ENCODE measurements at places on chromosomes 4 and X.
A peak's percentile ranks its signal among the peaks of the same experiment; 100 is the strongest.

DNA sequence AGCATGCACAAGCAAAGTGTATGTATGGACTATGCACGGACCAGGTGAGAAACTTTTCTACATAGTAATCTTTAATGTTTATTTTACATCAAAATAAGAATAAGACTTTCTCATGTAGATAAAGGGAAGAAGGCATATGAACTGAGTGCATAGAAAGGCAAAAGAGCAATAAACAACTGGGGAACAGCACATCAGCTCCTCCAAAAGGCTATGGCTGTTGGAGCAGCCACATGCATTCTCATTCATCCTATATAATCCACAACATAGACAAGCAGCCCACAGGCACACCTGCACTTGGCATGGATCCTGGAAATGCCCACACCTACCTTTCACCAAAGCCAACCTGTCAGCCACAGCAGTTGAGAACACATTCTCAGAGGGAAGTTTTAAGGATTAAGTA is 586.9 kb upstream of the INTU start:
- DNase-seq = no peak

- DNase-seq = no peak
Measured at GRCh38 chrX:67596839-67597790, 53.3 kb downstream of the AR start.

GRCh38 chrX:72735561-72735960 is 21.5 kb upstream of the PHKA1 start:
- no peak for DNase-seq

- no peak for DNase-seq
Measured at GRCh38 chr4:53937918-53938317, 126.5 kb downstream of the CHIC2 start.

DNA sequence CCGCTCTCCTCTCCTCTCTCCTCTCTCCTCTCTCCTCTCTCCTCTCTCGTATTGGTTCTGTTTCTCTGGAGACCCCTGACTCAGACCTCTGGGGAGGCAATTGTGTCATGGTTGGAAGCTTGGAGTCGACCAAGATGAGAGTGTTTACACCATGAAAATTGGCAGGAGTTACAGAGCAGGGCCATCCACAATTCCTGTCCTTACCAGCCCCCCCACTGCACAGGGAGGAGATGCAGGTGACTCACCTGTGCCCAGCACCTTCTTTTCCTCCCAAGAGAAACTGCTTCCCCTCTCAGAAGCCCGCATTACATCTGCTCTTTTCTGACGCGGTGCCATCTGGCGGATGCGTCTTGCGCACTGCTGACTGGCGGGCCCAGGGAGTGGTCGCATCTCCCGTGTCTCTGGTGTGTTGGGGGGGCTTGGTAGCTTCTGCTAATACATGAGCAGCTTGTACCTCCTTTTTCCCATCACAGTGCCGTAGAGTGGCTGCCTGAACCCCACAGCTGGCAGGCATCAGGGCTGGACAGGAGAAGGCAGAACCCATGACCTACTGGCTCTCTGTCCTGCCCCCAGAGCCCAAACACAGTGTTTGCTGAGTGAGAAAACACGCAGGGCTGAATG is 31.4 kb upstream of the GPR78 start:
- DNase-seq = peak; percentile 18

GRCh38 chr4:24777536-24778463 is 17.6 kb upstream of the SOD3 start:
- no peak for DNase-seq

GRCh38 chr4:142353149-142353738 is 492.9 kb downstream of the INPP4B start:
- peak; percentile 8 for DNase-seq

DNA sequence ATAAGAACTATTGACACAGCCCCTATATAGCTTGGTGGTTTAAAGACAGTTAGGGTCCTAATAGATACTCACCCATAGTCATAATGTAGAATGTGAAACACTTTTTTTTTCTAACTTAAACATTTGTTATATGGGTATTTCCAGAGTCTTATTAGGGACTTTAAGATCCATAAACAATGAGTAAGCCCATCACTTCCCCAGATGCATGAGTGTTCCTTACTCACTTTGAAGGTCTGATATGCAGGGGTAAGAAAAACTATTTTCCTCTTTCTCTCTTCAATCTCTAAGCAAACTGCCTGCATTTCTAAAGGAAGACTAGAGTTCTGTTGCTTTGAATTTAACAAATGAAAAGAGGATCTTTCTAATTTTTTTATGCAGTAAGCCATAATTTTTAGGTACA is 443.6 kb upstream of the PITX2 start:
- DNase-seq = no peak

GRCh38 chr4:17723648-17724047 is 57.8 kb downstream of the FAM184B start:
- no peak for DNase-seq

DNA sequence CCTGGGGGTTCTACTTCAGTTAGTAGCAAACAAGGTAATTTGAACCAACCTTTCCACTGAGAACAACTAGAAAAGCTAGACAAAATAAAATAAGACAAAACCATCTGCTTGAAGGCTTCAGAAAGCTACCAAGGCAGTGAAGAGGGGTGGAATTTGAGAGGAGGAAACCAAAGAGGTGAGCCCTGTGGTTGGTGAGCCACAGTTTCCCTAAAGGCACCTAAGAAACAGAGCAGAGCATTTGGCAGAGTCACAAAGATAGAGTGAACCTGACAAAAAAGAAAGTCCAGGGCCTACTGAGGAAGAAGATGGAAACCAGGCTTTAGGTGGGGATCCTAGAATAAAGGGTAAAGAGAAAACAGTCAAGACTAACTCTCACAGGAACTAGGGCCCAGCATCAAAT is 44.3 kb downstream of the CHST7 start:
- DNase-seq = no peak

- DNase-seq = no peak
Measured at GRCh38 chr4:128354205-128354821, 66.7 kb upstream of the PGRMC2 start.

- no peak for DNase-seq
Measured at GRCh38 chr4:105807496-105807895, 87.8 kb upstream of the NPNT start.

DNA sequence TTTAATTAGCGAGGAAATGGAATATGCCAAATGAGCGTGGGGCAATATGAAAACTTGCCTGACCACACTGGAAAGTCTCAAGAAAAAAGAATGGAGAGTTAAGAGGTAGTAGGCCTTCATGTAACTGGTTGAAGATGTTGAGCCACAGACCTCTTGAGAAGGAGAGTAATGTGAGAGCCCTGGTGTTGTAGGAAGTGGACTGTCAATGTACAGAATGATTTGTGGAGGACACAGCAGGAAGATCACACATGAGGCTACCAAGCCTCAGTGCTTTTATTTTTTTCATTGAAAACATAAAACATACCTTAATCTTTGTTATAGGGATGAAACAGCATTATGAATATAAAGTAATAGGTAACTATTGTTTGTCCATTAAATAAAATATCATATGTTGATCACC is 331.6 kb downstream of the UNC5C start:
- no peak for DNase-seq

- DNase-seq = no peak
Measured at GRCh38 chr4:173591760-173592159, 61.7 kb upstream of the HAND2 start.

- no peak for DNase-seq
Measured at GRCh38 chrX:123665197-123665596, 67.7 kb downstream of the THOC2 start.

DNA sequence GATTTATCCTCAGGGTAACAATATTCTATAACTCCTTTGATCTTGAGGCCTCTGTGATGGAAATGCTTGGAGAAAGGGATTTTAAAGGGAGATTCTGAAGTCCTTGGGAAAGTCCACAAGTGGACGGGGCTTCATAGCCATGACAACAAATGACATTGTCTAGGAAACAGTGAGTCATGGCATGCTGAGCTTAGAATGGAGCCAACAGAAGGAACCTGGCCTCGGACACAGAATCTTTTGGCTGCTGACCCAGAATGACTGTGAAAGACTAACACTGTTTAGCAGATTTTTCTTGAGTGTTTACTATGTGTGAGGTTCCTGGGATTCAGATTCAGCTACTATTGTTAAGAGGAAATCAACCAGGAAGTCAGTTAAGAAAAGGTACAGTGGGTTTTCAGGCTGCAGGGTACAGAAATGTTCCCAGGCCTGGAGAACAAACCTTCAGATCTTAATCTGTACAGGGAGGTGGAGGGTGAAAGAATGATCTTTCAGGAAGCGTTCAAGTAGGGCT is 18.1 kb upstream of the CXCL2 start:
- no peak for DNase-seq

DNA sequence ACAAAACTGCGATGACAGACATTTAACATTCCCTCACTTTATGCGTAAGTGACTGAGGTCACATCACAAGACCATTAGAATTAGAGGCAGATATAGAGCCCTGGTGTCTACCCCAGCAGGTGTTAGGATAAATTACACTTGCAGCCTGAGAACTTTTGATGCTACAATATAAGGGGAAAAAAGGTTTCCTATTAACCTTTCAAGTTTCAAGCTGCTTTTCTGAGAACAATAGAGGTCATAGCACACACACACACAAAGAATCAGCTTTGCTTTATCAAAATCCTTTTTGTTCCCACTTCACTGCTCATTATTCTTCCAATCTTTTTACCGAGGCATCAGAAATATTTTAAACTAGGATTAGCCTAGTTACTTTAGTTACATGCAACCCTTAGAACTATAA is 119.8 kb downstream of the COL25A1 start:
- no peak for DNase-seq

DNA sequence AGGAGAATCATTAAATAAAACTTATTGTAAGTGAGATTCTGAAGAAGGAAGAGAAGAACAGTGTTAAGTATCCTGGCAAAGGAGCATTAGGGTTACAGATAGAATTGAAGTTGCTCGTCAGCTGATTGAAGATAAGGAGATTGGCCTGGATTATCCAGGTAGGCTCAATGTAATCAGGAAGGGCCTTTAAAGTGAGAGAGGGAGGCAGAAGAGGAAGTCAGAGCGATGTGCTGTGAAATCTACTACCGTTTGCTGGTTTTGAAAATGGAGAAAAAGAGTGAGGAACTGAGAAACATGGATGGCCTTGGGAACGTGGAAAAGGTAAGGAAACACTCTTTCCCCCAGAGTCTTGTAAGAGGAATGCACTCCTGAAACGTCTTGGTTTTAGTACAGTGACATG is 245.7 kb downstream of the ANTXR2 start:
- DNase-seq = no peak

DNA sequence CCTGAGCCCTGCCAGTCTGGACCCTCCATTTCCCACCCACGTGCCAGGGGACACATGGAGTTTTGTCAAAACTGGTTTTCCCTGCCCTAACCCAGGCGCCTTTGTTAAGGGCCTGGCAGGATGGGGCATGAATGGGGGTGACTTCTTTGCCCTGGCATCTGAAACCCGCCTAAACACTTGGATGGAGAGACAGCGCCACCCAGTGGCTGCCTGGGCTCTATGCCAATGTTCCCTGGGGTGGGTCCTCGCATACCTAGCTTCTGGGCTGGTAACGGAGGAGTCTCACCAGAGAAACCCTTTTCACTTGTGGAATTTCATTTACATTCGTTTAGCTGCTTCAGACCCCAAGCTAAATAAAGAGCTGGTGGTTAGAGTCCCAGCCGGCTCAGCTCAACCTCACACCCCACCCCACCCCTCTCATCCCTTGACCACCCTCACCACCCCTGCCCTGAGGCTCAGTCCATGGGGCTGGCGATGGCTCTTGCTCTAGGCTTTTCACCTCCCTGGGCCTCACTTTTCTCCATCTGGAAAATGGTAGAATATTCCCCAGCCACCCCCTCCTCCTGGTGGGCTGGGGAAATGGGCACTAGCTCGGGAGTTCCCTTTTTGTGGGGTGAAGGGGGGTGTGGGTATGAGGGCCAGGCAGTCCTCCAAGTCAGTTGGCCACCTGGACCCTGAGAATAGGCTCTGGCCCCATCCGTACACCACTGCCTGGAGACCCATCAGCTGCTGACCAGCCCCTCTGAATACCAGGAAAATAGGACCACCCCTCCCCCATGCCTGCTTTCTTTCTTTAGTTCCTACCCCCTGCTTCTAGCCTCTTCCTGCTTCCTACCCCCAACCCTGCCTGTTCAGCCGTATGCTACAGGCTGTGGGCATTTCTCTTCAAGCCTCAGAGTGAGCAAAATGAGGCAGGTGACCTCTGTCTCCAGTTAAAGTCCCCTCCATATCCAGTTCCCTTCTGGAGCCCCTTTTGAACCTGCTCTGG is 57.1 kb upstream of the PJA1 start:
- DNase-seq = peak; percentile 75

GRCh38 chr4:57426779-57427395 is 316.7 kb upstream of the IGFBP7 start:
- DNase-seq = peak; percentile 78

DNA sequence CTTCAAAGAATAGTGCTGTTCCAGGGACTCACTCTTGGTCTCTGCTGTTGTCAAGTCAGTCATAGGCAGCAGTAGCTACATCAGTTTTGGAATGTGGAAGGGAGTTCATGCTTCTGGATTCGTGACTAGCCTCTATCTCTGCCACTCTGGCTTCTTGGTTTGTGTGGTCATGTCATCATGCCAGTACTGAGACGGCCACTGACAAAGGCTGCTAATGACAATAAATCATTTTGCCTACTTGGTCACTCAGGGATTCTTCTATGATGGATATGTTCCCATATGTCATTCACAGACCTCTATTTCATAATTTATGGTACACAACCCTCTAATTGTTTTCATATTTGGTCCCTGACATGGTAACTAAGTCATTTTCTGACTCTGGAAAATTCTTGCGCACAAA is 450.8 kb upstream of the BOD1L1 start:
- no peak for DNase-seq

GRCh38 chrX:11543249-11543648 is 122.5 kb downstream of the ARHGAP6 start:
- DNase-seq = no peak

DNA sequence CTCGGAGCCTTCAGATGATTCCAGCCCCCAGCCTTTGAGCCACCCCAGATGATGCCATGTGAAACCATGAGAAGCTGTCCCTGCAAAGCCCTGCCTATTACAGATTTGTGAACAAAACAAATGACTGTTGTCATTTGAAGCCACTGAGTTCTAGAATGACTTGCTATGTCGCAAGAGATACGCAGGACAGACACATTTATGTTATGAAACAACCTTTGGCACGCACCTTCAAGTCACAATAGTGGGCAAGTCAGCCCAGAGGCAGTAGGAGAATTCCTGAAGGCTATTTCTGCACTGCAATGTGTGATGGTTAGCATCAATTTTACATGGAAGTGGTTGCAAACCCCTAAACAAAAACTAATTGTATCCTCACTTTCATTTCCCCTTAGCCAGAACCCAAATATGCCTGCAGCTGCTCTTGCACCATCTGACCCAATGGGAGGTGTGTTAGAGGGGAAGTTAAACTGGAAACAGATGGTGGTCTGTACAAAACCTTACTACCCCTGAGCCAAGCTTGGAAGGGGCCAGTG is 174.4 kb upstream of the ATP6AP2 start:
- DNase-seq = no peak

DNA sequence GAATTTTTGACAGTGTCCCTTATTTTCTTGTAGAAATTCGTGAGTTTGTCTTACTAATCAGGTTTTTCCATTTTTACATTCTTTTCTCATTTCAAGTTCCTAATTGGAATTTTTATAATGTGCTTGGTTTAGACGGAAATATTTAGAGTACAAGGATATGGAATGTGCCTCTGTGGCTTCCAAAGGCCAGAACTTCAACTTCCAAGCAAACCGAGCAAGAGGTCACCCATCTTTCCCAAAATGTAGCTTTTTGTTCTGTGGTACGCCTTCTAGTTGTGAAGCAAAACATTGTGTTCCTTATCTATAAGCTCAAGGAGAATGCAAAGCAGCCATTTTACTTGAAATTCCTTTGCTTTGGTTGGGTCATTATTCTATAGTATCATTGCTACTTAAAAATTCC is 212.8 kb upstream of the PACRGL start:
- DNase-seq = no peak

Measured in endothelial cell (in vitro differentiated cells).